DND-41 (cell line): ENCODE measurements at places on chromosomes 5 and 9.

GRCh38 chr9:98993570-98993945 lies 49.9 kb downstream of the COL15A1 start:
- no peak for DNase-seq
- peaks cover 4% of the 10 kb centered on the region for H3K27me3 ChIP-seq
- H3K36me3 ChIP-seq = no peaks in the 10 kb centered on the region
- H3K27ac ChIP-seq = no peak overlapping the region
- H3K4me1 ChIP-seq = no peaks in the 10 kb centered on the region
- no peak overlapping the region for H3K4me3 ChIP-seq

GRCh38 chr5:96219580-96220281 lies 213.3 kb downstream of the PCSK1 start:
- H3K4me3 ChIP-seq = no peak overlapping the region
- H3K4me1 ChIP-seq = no peaks in the 10 kb centered on the region
- H3K27ac ChIP-seq = no peak overlapping the region
- no peak for DNase-seq
- H3K36me3 ChIP-seq = no peaks in the 10 kb centered on the region

GRCh38 chr9:104269374-104269773 lies 175.3 kb downstream of the SMC2 start:
- no peak for DNase-seq
- H3K4me3 ChIP-seq = no peak overlapping the region
- no peaks in the 10 kb centered on the region for H3K36me3 ChIP-seq
- H3K27ac ChIP-seq = no peak overlapping the region

- no peaks in the 10 kb centered on the region for H3K4me1 ChIP-seq
- H3K36me3 ChIP-seq = no peaks in the 10 kb centered on the region
- H3K27ac ChIP-seq = no peak overlapping the region
- no peak overlapping the region for H3K4me3 ChIP-seq
- no peak for DNase-seq
Measured at GRCh38 chr5:67021521-67021920, 175.1 kb downstream of the CD180 start.

DNA sequence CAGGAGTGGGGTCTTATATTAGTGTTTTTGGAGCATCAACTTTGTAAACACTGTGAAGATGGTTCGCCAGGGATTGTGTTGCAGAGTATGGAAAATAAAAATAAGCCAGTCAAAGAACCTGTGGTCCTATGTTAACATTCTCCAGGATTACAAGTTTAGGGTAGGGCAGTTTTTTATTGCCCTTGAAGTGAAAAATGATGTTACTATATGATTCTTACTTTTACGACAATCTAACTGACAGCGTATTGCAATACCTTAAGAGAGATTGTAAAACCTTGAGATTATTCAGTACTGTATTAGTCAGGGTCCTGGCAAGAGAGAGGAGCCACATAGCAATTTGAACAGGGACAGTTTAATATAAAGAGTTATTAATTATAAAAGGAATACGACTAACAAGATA lies 144.7 kb upstream of the ZNF608 start:
- no peak for DNase-seq
- H3K4me1 ChIP-seq = peaks cover 45% of the 10 kb centered on the region
- H3K36me3 ChIP-seq = no peaks in the 10 kb centered on the region
- no peak overlapping the region for H3K4me3 ChIP-seq
- H3K27ac ChIP-seq = no peak overlapping the region

DNA sequence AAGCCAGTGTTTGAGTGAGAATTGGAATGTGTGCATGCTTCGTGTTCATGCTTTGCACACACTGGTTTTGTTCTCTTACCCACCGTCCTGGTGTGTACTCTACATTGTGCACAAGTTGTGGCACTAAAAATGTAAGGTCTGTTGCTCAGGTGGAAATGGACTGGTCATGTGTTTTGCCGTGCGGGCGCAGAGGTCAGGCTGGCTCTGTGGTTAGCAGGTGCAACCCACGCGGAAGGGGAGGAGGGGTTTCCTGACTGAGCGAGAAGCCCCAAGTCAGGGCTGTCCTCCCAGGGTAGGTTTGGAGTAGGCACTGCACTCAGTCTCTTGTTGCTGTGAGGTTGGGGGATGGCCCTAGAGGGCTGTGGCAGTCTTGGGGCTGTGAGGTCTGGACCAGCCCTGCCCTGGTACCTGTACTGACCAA lies 86.6 kb downstream of the EHMT1 start:
- no peak overlapping the region for H3K27ac ChIP-seq
- H3K27me3 ChIP-seq = no peaks in the 10 kb centered on the region
- no peaks in the 10 kb centered on the region for H3K4me1 ChIP-seq
- DNase-seq = no peak
- peaks cover 22% of the 10 kb centered on the region for H3K36me3 ChIP-seq

- peaks cover 28% of the 10 kb centered on the region; the same call in 1 of the 2 replicates for H3K36me3 ChIP-seq
- no peak for DNase-seq
- no peak overlapping the region for H3K27ac ChIP-seq
Measured at GRCh38 chr5:169873642-169874041, 106.7 kb downstream of the INSYN2B start.

GRCh38 chr5:37071901-37072581 lies 177.1 kb downstream of the CPLANE1 start:
- no peaks in the 10 kb centered on the region for H3K4me1 ChIP-seq
- DNase-seq = no peak
- H3K4me3 ChIP-seq = no peak overlapping the region
- H3K27me3 ChIP-seq = no peaks in the 10 kb centered on the region
- H3K36me3 ChIP-seq = no peaks in the 10 kb centered on the region

GRCh38 chr5:4065472-4066320 lies 470.1 kb downstream of the IRX1 start:
- DNase-seq = no peak
- no peaks in the 10 kb centered on the region for H3K4me1 ChIP-seq
- H3K27ac ChIP-seq = no peak overlapping the region
- H3K4me3 ChIP-seq = no peak overlapping the region
- H3K27me3 ChIP-seq = no peaks in the 10 kb centered on the region
- no peaks in the 10 kb centered on the region for H3K36me3 ChIP-seq

DNA sequence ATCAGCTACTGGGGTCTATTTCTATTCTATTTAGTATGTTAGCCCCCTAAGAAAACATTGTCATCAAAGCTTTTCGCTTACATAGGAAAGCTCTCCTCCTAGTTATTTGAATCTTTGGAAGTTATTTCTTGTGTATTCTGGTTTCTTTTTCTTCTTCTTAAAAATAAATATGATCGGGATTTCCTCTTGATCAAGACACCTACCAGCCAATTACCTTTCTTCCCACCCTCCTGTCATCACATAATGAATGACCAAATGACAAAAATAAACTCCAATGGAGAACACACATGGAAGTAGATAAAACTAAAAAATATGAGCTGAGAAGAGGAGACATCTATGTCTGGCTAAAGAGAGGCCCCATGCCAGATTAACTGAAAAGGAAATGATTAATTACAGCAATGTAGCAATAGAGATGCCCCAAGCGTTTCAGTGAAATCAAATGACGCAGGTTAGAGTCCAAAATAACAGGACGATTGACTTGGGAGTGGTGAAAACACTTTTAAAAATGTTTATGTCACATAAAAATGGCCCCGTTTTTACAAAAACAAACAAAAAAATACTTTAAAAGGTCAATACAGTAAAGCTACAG lies 59.5 kb upstream of the PCSK1 start:
- H3K27me3 ChIP-seq = peaks cover 4% of the 10 kb centered on the region
- no peaks in the 10 kb centered on the region for H3K4me1 ChIP-seq
- no peak overlapping the region for H3K4me3 ChIP-seq
- H3K36me3 ChIP-seq = no peaks in the 10 kb centered on the region
- no peak for DNase-seq

DNA sequence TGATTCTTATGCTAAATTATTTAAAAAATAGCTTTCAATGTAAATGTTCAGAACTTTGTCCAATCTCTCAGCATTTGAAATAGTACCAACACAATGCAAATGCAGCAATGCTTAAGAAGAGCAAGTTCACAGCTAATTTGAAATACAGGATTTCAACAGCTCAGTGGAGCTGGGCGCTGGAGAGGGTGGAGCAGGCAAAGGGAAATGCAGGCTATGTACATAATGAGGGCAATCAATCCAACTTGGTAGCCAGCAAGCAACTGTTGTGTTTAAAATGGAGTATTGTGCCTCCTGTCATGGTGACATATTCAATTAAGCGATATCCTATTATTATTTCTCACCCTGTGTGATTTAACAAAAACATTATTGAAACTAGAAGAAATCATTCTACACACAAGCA lies 568.8 kb downstream of the PSAT1 start:
- H3K4me1 ChIP-seq = no peaks in the 10 kb centered on the region
- no peaks in the 10 kb centered on the region for H3K36me3 ChIP-seq
- no peak for DNase-seq
- no peak overlapping the region for H3K27ac ChIP-seq

DNA sequence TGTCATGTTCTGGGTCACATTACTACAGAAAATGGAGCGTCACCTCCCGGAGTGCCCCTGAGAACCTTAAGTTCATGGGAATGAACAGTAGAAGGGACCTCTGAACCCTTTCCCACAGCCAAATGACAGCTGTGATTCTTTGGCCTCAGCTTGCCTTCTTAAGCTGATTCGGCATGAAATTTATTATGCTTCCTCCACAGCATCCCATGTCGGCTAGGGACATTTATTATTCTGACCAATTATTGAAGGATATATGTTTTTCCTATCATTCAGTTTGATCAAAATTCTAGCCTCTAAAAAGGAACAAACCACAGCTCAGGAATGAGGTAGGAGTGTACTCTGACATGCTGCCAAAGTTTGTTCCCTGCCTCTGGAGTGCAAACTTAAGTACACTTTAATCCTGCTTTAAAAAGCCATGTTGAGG lies 440.6 kb downstream of the CETN3 start:
- H3K4me3 ChIP-seq = no peak overlapping the region
- H3K4me1 ChIP-seq = no peaks in the 10 kb centered on the region
- H3K36me3 ChIP-seq = no peaks in the 10 kb centered on the region
- no peak overlapping the region for H3K27ac ChIP-seq

- no peaks in the 10 kb centered on the region for H3K36me3 ChIP-seq
- H3K27me3 ChIP-seq = peaks cover 6% of the 10 kb centered on the region
- no peak overlapping the region for H3K27ac ChIP-seq
- no peak for DNase-seq
- H3K4me3 ChIP-seq = no peak overlapping the region
Measured at GRCh38 chr5:180343110-180343830, 9.9 kb downstream of the GFPT2 start.

DNA sequence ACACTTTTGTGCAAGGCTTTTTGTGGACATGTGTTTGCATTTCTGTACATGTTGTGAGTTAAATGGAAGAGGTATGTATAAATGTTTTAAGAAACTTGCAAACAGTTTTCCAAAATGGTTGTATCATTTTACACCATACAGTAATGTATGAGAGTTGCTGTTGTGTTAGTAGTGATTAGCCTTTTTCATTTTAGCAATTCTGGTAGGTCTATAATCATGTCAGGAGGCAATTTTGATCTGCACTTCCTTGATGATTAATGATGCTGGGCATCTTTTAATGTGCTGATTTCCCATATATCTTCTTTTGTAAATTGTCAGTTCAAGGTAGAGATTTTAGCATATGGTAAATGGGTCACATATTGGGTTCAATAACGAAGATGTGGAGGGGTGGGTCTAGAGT lies 87.3 kb downstream of the ANKRD18B start:
- H3K27ac ChIP-seq = no peak overlapping the region
- H3K4me1 ChIP-seq = no peaks in the 10 kb centered on the region
- DNase-seq = no peak
- H3K27me3 ChIP-seq = no peaks in the 10 kb centered on the region
- no peaks in the 10 kb centered on the region for H3K36me3 ChIP-seq
- no peak overlapping the region for H3K4me3 ChIP-seq

DNA sequence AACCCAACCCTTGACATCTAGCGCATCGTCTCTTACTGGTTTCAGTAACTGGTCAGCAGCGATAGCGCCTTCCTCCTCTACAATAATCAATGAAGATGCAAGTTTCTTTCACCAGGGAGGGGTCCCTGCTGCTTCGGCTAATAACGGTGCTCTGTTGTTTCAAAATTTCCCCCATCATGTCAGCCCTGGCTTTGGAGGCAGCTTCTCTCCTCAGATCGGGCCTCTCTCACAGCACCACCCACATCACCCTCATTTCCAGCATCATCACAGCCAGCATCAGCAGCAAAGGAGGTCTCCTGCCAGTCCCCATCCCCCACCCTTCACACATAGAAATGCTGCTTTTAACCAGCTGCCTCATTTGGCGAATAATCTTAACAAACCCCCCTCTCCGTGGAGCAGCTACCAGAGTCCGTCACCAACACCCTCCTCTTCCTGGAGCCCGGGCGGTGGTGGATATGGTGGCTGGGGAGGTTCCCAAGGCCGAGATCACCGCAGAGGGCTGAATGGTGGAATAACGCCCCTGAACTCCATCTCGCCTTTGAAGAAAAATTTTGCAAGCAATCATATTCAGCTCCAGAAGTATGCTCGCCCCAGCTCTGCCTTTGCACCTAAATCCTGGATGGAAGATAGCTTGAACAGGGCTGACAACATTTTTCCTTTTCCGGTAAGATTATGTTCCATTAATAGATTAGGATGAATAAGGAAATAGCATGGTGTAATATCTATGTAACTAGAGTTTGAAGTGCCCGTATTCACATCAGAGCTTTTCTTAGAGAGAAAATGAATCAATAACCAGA lies 2.2 kb downstream of the CPEB4 start:
- no peak overlapping the region for H3K4me3 ChIP-seq
- H3K27ac ChIP-seq = no peak overlapping the region
- H3K36me3 ChIP-seq = no peaks in the 10 kb centered on the region
- DNase-seq = no peak

- no peak overlapping the region for H3K4me3 ChIP-seq
- peak overlapping the region; percentile 70 for H3K27ac ChIP-seq
- no peak for DNase-seq
- H3K36me3 ChIP-seq = no peaks in the 10 kb centered on the region
- peaks cover 74% of the 10 kb centered on the region for H3K4me1 ChIP-seq
- H3K27me3 ChIP-seq = no peaks in the 10 kb centered on the region
Measured at GRCh38 chr5:124920909-124921666, 174.6 kb upstream of the ZNF608 start.

DNA sequence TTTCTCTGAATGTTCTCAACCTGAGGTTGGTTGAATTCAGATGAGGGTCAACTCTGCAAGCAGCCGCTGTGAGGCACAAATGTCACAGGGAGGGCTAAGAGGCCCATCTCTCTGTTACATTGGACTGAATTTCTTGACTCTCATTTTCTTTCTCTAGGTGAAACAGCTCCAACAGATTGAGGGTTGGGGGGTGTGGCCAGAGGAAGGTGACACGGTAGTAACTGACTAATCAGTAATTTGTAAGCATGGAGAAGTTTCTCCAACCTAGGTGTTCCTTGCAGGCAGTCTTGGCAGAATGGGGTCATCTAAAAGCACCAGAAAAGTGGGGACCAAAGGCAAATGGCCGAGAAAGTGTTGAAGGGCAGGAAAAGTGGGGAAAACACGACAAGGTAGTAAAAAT lies 16.8 kb downstream of the CCT5 start:
- no peaks in the 10 kb centered on the region for H3K4me1 ChIP-seq
- H3K36me3 ChIP-seq = peaks cover 40% of the 10 kb centered on the region
- no peak overlapping the region for H3K27ac ChIP-seq
- H3K27me3 ChIP-seq = no peaks in the 10 kb centered on the region
- no peak overlapping the region for H3K4me3 ChIP-seq

- H3K4me1 ChIP-seq = no peaks in the 10 kb centered on the region
- no peak overlapping the region for H3K4me3 ChIP-seq
- DNase-seq = no peak
- H3K27me3 ChIP-seq = no peaks in the 10 kb centered on the region
- no peak overlapping the region for H3K27ac ChIP-seq
Measured at GRCh38 chr5:78778538-78778937, 130.0 kb upstream of the LHFPL2 start.
